Dorsolateral prefrontal cortex (tissue), 122 donors: ENCODE measurements at places on chromosomes 11 and 22.

- DNase-seq, result no peak
Measured at GRCh38 chr22:44425694-44426045, 72.4 kb downstream of the RTL6 start.

DNA sequence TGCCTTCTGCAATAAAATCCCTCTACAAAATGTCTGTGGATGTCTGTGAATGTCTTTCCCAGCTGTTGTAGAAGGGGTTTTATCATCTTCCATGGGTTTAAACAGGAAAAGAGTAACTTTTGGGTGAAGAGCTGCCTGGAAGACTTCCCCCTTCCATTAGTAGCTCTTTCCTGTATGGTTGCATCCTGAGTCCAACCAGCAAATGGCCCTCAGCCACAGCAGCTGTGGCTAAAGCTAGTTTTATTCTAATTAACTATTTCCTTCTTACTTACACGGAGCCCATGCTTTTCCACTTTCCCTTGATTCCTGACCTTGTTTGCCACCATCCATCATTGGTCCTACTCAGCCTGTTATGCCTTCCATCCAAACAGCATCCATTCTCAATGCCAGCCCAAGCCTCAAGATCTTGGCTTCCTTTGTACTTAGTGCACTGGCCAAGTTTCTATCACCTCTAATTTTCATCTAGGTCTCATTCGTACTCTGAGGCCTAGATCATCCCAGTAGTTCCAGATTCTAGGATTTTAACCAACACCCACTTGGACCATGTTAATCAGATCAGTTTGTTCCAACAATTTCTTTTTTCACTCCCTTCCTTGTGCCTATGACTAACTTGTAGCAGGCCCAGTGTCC is 41.5 kb upstream of the CADM1 start:
- no peak for DNase-seq

- DNase-seq, result no peak
Measured at GRCh38 chr11:44159848-44160721, 64.6 kb downstream of the EXT2 start.

- DNase-seq, result no peak
Measured at GRCh38 chr11:35197292-35197691, 58.3 kb downstream of the CD44 start.

- no peak for DNase-seq
Measured at GRCh38 chr11:117176186-117176585, 2.4 kb upstream of the SIDT2 start.

GRCh38 chr11:106088896-106089295 is 11.4 kb downstream of the AASDHPPT start:
- DNase-seq, result no peak

DNA sequence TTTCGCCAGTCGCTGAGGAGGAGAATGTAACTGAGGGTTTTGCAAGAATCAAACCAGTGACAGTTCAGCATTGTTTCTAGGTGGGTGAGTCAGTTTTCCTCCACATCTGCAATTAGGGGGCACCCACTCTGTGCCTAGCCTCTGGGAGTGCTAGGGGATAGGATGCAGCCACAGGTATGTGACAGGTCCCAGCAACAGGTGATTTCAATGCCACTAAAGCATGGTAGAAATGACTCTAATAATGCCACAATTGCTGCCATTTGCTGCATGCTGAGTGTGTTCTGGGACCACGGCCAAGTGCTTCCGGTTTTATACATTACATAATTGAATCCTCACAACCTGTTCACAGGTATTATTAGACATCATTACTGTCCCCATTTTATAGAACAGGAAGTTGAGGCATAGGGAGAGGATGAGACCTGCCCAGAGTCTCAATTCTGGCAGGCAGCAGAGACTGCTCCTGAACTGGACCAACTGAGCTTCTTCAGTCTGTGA is 556 bp downstream of the CRYBB2 start:
- no peak for DNase-seq

GRCh38 chr22:24087071-24087795 is 76.1 kb downstream of the CABIN1 start:
- no peak for DNase-seq

- DNase-seq, result peak; percentile 41
Measured at GRCh38 chr11:9385327-9385899, 961 bp downstream of the IPO7 start.

GRCh38 chr22:20020533-20021195 is at the start of gene TANGO2:
TANGO2 (plus strand) TSS chr22:20021110; CDS start chr22:20036799, 15,689 bp downstream.
- DNase-seq, result peak; percentile 87
